ENCODE measurements at places on chromosomes 5 and 9. TPM values are rescaled to one million over a fixed set of nuclear protein-coding genes. Genes with fewer than 3 reads are reported as not detected.

- H3K27ac ChIP-seq: no peak overlapping the region
- H3K4me1 ChIP-seq: peaks cover 23% of the 10 kb centered on the region
- H3K27me3 ChIP-seq: no peaks in the 10 kb centered on the region
- H3K36me3 ChIP-seq: no peaks in the 10 kb centered on the region
These were observed 290.1 kb downstream of the EFNA5 start for GRCh38 chr5:107380654-107381053.

DNA sequence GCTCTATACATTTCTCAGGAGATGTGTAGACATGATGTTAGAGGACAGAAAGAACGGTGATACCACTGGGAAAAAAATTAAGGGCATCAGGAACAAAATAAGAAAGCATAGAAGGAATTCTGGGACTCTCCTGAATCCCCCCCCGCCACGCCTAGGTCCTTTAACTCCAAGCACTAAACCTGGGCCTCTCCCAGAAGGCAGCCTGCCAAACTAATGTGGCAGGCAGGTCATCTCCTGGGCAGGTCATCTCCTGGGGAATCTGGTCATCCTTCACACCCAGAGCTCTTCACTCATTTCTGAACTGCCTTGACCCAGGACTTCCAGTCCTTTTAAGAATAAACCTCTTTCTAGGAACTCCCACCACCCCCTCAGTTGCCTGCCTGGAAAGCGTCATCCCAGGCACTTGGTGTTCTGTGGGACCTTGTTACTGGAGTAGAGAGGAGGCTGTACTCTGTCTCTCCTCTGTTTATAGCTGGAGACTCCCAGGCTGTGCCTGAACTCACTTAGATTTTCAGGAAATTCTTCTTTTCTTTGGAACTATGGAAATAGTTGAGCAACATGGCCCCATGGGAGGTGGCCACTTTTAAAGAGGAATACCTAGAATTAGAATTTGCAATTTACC, 24.1 kb downstream of the PSAT1 start:
- DNase-seq: no peak
- peaks cover 28% of the 10 kb centered on the region for H3K4me1 ChIP-seq
- no peak overlapping the region for H3K4me3 ChIP-seq
- H3K36me3 ChIP-seq: peaks cover 92% of the 10 kb centered on the region
- H3K27me3 ChIP-seq: no peaks in the 10 kb centered on the region
- no peak overlapping the region for H3K27ac ChIP-seq

GRCh38 chr5:5483880-5484598, 61.6 kb downstream of the ICE1 start:
- no peak overlapping the region for H3K4me3 ChIP-seq
- no peaks in the 10 kb centered on the region for H3K27me3 ChIP-seq
- peaks cover 21% of the 10 kb centered on the region for H3K36me3 ChIP-seq
- H3K27ac ChIP-seq: peak overlapping the region; percentile 33
- no peak for DNase-seq

DNA sequence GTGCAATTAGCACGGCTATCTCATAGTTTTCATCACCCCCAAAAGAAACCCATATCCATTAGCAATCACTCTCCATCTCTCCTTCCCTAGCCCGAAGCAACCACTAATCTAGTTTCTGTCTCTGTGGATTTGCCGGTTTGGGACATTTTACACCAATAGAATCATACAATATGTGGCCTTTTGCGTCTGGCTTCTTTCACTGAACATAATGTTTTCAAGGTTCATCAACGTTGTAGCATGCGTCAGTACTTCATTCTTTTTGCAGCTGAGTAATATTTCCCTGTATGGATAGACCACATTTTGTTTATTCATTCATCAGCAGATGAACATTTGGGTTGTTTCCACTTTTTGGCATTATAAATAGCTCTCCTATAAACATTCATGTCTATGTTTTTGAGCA, 75.4 kb upstream of the TBC1D2 start:
- no peak overlapping the region for H3K4me3 ChIP-seq
- no peaks in the 10 kb centered on the region for H3K27me3 ChIP-seq
- H3K36me3 ChIP-seq: no peaks in the 10 kb centered on the region
- 0 out of 2 replicates have a peak, but pooled peaks cover 2% of the 10 kb centered on the region for H3K4me1 ChIP-seq
- no peak for DNase-seq

AQP7 gene
- total RNA-seq: 0.23 TPM

DNA sequence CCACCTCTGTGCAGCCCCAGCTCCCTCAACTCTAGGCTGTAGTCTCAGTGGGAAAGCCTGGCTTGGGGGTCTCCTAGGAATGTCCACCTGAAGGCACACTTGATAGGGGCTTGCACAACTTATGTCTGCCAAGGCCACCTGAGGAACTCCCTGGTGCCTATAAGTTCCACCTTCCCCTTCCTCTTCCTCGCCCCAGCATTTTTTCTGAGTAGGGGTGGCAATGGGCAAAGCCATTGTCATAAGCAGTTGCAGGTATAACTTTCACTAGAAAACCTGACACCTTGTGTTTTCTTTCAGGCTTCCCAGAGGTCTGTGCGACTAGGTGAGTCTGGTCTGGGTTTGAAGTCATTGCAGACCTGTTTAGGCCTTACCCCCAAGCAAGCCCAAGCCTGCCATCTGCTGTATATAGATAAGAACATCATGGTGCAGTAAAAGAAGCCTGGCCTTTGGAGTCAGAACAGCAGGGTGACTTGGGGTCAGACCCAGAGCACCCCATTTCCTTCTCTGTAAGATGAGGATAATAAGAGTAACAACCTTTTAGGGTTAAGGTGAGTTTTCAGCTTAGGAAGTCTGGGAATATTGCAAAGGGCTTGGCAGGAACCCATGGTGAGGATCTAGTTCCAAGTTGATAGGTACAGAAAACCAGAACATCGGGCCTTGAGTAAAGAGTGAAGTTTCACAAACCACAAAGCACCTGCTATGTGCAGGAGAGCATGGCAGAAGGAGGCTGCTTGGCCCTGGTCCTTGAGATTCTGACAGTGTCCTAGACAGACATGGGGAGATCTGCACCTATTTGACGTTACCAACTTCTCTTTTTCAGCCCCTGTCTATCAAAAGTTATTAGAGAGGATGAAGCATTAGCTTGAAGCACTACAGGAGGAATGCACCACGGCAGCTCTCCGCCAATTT, 33.8 kb downstream of the TGFBI start:
- no peak overlapping the region for H3K27ac ChIP-seq
- H3K4me3 ChIP-seq: no peak overlapping the region
- peak; percentile 34 for DNase-seq
- H3K36me3 ChIP-seq: no peaks in the 10 kb centered on the region
- peaks cover 10% of the 10 kb centered on the region for H3K4me1 ChIP-seq

DNA sequence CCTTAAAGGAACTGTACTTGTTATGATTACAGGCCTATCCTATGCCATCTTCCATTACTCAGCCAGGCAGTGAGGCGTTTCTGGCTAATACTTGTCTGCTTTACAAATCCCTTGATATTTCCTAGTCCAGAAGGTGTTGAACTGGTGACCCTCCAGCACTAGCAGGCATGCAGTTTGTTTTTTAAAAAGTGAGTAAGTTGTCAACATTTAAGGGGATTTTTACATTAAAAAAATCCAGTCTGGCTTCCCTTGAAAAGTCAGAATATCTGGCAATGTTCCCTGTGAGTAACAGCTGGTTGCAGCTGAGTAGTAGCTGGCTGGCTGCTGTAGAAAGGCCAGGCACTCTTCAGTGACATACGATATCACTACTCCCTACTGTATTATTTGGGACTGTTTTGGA, 21.8 kb downstream of the GRIN3A start:
- H3K27me3 ChIP-seq: peaks cover 4% of the 10 kb centered on the region
- H3K36me3 ChIP-seq: no peaks in the 10 kb centered on the region
- no peak for DNase-seq
- H3K4me1 ChIP-seq: no peaks in the 10 kb centered on the region

DNA sequence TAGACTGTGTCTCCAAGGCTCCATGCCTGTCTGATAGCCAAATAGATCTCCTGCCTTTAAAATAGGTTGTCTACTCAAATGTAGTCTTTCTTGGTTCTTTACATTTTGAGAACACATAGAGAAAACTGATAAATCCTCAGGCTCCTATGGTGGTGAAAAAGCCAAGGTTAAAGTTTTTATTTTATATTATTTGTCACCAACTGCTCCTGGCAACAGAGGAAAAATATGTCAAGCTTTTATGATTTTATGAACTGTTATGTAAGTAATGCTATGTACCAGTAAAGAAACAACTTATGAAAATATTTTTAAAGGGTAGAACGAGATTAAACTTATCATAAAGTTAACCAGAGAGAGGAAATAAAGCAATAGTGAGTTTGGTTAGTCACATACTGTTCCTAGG, 222.8 kb downstream of the NR2F1-AS1 start:
- H3K4me3 ChIP-seq: no peak overlapping the region
- no peaks in the 10 kb centered on the region for H3K36me3 ChIP-seq
- H3K27me3 ChIP-seq: no peaks in the 10 kb centered on the region
- no peak for DNase-seq
- peaks cover 6% of the 10 kb centered on the region for H3K4me1 ChIP-seq
- H3K27ac ChIP-seq: no peak overlapping the region

GRCh38 chr9:121321016-121321503, 49.0 kb downstream of the STOM start:
- H3K27ac ChIP-seq: no peak overlapping the region
- no peak overlapping the region for H3K4me3 ChIP-seq
- H3K27me3 ChIP-seq: no peaks in the 10 kb centered on the region
- no peak for DNase-seq

DNA sequence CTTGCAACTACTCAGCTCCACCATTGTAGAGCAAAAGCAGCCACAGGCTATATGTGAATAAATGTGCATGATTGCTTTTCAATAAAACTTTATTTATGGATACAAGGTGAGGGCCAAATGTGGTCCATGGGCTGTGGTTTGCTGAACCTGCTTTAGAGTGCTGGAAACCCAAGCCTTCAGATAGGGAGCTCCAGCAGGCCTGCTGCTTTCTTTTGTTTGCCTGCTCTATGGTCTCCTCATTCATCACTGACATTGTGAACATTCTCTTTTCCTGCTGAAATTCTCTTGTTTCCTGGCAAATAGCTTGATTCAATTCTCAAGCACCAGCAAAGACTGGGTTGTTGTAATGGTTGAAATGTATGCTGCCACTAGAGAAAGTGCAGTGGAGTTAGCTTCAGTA, 26.0 kb downstream of the EGFLAM start:
- H3K27me3 ChIP-seq: peaks cover 3% of the 10 kb centered on the region
- no peaks in the 10 kb centered on the region for H3K36me3 ChIP-seq
- H3K27ac ChIP-seq: no peak overlapping the region
- no peak overlapping the region for H3K4me3 ChIP-seq
- peaks cover 14% of the 10 kb centered on the region for H3K4me1 ChIP-seq

DNA sequence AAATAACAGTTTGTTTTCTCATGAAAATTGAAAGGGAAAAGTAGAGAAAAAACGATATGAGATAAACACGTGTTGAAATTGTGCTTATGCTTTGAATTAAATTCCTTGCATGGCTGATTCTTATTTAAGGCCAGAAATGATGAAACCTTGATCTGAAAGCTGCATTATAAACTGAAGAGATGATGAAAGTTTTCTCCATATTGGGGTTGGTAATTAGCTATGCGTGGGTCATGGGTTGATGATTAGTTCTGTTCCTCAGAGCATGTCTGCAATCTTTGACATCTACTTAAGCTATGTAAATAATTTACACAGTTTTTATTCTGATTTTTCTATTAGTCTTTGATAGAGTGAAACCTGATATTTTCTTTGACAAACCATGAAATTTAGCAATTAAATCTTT, 264.1 kb downstream of the CD180 start:
- H3K27me3 ChIP-seq: no peaks in the 10 kb centered on the region
- no peak overlapping the region for H3K4me3 ChIP-seq
- H3K4me1 ChIP-seq: peaks cover 13% of the 10 kb centered on the region
- no peak overlapping the region for H3K27ac ChIP-seq

All from WTC11 (cell line).